ENCODE measurements at places on chromosomes 16 and 17.
A peak's percentile ranks its signal among the peaks of the same experiment; 100 is the strongest.

- DNase-seq, result no peak
Observed at GRCh38 chr17:53133876-53134275, 688.9 kb upstream of the KIF2B start.

GRCh38 chr17:11589716-11590115 lies 8.6 kb upstream of the DNAH9 start:
- DNase-seq, result no peak

DNA sequence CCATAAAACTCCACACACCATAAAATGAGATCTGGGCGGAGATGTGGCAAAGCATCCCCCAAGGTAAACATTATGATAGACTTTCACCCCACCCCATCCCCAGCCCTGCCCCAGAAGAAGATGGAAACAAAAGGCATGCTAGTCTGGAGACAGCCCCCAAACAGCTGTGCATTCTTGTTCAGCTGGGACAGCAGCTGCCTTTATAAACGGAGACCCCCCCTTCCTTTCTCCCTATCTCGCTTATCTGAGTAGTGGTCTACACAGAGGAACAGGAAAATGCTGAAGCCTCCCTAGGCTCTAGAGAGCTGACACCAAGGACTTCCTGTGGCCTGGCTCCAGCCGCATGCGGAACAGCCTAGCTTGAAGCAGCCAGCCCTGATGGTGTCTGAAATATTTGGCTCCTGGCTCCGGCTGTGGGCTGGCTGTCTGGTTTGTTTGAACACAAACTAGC lies 190.3 kb upstream of the ANKFN1 start:
- no peak for DNase-seq

DNA sequence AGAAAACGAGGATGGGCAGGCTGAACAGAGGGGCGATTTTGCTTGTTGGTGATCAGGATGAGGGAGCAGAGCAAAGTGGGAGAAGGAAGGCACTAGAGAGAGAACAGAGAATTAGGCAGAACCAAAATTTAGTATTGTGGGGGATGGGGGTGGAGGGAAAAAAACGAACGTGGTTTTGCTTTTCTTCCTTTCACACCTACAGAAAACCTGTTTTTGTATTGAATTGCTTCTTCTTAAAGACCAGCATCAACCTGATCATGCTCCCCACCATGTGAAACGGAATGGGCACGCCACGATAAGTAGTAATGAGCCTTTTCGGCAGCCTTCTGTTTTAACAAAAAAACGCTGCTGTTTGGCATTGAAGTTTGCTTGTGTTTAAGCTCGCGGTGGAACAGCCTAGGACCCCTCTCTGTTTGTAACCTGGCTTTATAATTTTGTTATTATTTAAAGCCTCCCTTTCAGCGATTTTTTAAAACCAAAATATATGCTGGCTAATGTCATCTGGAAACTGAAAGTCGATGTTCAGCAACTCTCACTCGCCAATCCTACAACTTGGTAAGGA lies 36.8 kb downstream of the ERCC4 start:
- no peak for DNase-seq

GRCh38 chr16:29916979-29917378 lies 9.0 kb downstream of the KCTD13 start:
- no peak for DNase-seq

GRCh38 chr17:32852811-32853210 lies 24.1 kb downstream of the MYO1D start:
- no peak for DNase-seq

GRCh38 chr16:68596266-68596665 lies 48.8 kb upstream of the CDH3 start:
- DNase-seq, result no peak

- no peak for DNase-seq
Observed at GRCh38 chr17:21035406-21035805, 7.4 kb downstream of the USP22 start.

GRCh38 chr16:85485379-85485778 lies 127.7 kb upstream of the GSE1 start:
- no peak for DNase-seq

- no peak for DNase-seq
Observed at GRCh38 chr17:49156256-49156655, 23.7 kb downstream of the B4GALNT2 start.

DNA sequence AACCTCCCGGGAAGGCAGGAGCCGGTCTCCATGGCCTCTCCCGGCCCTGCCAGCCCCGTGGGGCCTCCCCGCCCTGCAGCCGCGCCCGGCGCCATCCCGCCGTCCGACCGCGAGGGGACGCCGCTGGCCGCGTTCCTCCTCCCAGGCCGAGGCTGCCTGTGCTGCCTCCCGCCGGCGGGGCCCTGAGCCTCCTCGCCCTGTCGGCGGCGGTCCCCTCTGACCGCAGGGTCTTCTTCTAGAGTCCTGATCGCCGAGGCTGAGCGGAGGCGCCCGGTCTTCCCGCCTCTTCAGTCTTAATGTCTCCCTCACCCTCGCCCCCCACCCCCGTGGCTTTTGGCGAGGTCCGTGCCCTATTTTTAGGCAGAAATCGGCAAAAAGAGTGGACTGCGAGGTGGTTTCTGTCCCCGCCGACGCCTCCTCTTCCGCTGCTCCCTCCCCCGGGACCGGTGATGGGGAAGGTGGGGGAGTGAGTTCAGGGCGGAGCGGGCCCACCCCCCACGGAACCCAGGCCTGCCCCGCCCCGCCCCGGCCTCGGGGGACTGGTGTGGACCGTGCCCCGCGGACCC lies 794 bp upstream of the CPNE7 start:
- DNase-seq, result peak; percentile 55

DNA sequence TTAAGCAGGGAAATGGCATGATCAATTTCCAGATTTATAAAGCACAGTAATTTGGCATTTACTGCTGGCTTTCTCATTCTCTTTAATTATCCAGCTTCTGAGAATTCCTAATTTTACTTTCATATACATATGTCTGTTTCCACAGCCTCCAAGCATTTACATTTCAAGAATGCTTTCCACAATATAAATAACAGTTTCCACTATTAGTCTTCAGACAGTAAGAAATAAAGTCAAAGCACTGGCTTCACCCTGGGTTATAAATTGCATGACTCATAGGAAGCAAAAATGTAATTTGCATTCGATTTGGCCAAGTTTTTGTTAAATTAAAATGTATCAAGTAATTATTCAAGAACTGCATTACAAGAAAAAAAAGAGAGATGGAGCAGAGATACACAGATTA lies 53.5 kb downstream of the MPHOSPH6 start:
- no peak for DNase-seq

- DNase-seq, result no peak
Observed at GRCh38 chr16:1786242-1787055, 3.7 kb downstream of the NUBP2 start.

GRCh38 chr17:77534137-77534536 lies 393.4 kb downstream of the SEC14L1 start:
- no peak for DNase-seq

DNA sequence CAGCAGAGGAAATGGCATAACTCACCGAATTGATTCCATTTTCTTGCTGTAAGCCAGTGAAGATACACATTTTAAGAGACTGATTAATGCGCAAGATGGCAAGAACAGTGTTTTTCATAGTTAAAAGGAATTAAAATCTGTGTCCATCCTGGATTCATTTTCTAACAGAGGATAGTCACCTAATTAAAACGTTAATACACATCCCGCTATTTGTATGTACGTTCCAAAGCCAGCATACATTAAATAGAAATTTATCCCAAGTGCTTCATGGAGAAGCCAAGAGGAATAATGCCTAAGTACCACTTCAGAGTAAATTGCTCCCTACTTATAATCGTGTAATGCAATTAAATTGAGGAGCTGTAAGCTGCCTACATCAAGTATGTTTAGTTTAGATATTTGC lies 49.9 kb downstream of the RBFOX1 start:
- DNase-seq, result no peak

- DNase-seq, result no peak
Observed at GRCh38 chr17:66889480-66890230, 54.7 kb downstream of the CACNG5 start.

DNA sequence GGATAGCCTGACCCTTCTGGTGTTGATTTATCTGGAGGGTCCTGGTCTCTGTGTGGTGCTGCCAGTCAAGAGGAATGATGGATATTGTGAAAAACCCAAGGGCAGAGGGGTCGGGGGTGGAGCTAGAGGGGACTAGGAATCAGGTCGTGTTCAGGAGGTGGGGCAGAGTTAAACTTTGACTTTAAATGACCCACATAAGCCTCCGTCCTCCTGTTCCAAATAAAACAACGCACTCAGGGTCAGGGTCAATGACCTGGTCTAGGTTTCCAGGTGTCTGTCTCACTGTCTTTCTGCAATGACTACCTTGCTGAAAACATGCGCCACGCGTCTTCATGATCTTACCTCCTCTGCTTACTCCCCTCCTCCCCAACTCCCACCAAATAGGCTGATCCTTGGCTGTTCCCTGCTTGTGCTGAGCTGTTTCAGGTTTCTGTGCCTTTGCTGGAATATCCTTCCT lies 14.7 kb downstream of the AOC3 start:
- no peak for DNase-seq

- DNase-seq, result no peak
Observed at GRCh38 chr17:28514561-28515002, 8.4 kb downstream of the FOXN1 start.

GRCh38 chr17:7307686-7308624 lies 527 bp downstream of the EIF5A start:
- DNase-seq, result peak; percentile 50

Measured in stimulated activated CD4-positive, alpha-beta T cell treated with anti-CD3 and anti-CD28 coated beads, Interleukin-4, amount 100 ng/mL, for 24 hours (primary cell).